ENCODE measurements at places on chromosomes 16 and 17.

DNA sequence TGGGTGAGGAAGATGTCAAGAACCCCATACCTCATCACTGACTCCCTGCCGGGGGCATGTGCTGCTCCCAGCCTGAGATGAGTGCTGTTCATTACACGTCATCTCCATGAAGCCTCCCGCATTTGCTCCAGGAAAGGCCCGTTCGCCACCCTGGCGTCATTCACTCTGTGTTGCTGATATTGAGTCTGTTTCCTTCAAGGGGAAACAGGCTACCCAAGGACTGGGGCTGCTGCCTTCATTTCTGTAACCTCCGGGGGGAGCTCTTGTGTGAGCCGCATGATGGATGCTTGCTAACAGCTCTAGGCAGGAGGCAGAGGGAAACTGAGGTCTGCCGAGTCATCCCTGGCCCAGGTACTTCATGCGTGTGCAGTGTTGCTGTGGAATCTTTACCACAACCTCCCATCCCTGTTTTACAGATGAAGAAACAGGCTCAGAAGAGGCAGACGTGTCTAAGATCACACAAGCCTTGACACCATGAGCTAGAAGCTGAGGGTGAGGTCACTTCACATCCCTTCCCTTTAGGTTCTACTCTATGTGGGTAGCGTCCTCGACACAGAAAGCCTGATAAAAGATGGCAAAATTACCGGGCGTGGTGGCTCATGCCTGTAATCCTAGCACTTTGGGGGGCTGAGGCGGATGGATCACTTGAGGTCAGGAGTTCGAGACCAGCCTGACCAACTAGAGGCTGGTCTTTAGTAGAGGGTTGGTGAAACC is 3.5 kb upstream of the ARMC5 start:
- peak; percentile 52 for DNase-seq

- DNase-seq = no peak
Measured at GRCh38 chr17:40857535-40857934, 9.5 kb downstream of the KRT12 start.

DNA sequence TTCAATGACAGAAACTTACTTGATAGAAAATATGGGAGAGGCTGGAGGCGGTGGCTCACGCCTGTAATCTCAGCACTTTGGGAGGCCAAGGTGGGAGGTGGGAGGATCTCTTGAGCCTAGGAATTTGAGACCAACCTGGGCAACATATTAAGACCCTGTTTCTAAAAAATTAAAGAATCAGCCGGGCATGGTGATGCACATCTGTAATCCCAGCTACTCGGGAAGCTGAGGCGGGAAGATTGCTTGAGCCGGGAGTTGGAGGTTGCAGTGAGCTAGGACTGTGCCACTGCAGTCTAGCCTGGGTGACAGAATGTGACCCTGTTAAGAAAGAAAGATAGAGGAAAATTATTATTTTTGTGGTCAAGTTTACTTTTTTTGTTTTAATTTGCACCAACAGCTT is 2.1 kb upstream of the NLK start:
- no peak for DNase-seq

DNA sequence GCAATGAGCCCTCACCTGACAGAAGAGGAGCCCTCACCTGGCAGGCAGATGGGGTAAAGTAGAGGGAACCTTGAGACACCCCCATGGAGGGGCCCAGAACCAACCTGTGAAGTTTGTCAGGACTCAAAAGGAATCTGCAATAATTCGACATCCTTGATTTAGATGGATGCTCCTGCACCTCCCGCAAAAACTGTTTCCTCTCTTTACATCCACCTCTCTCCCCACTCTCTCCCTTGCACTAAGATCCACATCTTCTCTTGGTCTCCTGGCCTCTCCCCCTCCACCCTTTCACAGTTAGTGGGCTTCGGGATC is 34.9 kb upstream of the RBFOX3 start:
- peak; percentile 4 for DNase-seq

DNA sequence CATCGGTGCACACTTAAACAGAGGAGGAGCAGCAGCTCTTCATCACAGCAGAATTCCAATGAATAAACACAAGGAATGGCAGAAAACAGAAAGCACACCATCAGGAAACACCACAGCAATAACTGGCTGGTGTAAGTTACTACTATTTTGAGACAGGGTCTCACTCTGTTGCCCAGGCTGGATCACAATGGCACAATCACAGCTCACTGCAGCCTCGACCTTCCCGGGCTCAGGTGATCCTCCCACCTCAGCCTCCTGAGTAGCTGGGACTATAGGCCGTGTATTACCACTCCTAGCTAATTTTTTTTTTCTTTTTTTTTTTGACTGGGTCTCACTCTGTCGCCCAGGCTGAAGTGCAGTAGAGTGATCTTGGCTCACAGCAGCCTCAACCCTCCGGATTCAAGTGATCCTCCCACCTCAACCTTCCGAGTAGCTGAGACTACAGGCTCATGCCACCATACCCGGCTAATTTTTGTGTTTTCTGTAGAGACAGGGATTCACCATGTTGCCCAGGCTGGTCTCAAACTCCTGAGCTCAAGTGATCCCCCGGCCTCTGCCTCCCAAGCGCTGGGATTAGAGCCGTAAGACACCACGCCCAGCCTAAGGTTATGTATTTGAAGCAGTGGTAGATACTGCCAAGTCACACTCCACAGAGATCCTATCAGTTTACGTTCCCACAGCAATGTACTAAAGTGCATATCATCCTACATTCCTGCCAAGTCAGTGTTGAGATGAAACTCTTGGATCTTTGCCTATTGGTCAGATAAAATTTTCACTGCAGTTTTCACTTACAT is 20.7 kb downstream of the TRAP1 start:
- no peak for DNase-seq

DNA sequence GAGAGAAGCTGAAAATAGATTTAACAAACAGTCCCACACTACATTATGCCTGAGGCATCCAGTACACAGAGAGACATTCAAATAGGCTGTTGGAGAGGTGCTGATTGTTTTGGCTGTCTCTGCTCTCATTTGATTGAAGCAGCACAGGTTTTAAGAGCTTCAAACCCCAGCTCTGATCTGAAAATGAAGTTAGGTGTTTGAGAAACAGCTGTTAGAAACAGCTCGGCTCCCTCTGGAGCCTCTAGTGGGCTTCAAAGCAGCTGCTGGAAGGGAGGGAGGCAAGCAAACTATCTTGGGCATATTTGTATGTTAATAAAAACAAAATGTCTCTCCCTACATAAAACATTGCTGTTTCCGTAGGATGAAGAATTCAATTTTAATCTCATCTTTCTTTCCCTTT is 607.3 kb upstream of the GOT2 start:
- no peak for DNase-seq

GRCh38 chr16:3804426-3805016 is 76.0 kb downstream of the CREBBP start:
- no peak for DNase-seq

DNA sequence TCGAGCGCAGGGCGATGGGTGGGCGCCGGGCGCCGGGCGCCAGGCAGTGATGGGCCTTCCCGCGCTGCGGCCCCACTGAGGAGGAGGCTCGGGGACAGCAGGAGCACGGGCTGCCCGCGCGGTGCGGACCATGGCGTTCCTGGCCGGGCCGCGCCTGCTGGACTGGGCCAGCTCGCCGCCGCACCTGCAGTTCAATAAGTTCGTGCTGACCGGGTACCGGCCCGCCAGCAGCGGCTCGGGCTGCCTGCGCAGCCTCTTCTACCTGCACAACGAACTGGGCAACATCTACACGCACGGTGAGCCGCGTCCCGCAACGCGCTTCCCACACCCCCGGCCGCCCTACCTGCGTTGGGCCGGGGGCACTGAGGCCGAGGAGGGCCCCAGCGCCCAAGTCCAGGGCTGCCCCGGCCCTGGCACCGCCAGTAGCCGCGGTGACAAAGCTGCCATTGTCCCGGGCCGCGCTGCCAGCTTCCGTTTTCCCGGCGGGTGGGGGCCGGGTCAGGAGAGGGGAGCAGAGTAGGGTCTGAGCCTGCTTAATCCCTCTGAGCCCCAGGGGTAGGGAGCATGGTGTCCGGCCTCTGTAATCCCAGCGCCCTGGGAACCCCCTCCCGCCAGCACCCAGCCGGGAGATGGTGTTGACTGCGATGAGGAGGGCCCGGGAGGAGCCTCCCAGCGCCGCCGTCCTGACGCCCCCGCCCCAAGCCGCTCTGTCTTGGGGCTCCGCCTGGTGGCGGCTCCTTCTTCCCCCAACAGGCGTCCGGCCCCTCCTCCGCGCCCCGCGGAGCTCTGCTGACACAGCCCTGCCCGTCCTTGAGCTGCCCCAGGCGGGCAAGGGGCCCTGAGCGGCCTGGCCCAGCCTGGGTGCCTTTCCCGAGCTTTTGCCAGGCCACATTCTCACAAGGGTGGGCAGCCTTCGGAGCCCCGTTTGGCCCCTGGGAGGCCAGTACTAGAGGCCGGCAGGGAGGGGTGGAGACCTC is 685 bp downstream of the PAQR4 start:
- peak; percentile 67 for DNase-seq

- DNase-seq = no peak
Measured at GRCh38 chr17:49762151-49762941, 1.6 kb downstream of the FAM117A start.

DNA sequence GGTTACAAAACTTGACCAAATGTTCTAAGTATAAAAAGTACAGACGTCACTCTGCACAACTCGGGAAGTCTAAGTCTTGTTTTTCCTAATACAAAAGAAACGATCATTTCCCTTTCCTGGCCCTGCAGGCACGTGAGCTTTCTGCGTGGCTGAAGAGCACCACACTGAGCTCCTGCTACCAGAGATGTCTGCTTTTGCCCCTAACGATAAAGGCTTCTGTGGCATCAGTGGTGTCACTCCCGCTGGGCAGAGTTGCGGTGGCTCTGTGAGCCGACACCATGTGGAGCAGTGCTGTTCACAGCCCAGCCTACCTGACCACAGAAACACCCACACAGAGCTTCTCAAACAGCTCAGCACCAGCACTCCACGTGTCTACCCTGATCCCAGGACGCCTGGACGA is 20.5 kb downstream of the EMC8 start:
- no peak for DNase-seq

GRCh38 chr17:17538417-17539391 is 42.5 kb upstream of the RASD1 start:
- no peak for DNase-seq

All from CD8-positive, alpha-beta T cell (primary cell).